ENCODE measurements at places on chromosomes 1 and 21.

DNA sequence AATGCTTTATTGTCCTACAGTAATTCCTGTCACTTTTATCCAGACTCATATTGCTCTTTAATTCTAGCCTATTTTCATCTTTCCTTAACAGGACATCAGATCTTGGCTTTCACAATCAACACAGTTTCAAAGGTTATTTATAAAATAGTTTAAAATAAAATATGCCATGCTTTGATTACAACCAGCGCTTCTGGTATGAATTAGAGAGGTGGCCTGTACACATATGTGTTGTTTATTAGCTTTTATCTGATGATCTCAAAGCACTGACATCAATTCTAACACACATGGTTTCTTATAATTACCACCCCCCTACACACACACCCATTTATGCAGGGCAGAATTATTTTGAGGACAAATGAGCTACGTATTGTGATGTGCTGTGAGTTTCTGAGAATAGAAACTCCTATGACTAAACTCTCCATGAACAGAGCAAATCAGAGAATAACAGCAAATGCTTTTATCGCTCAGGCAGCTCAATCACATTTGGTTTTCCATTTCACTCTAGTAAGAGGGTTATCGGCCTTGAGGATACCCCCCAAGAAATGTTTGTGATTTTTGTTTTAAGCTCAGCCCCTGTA is 18.0 kb downstream of the CD247 start:
- H3K36me3 ChIP-seq = peaks cover 65% of the 10 kb centered on the region
- H3K4me1 ChIP-seq = peaks cover 97% of the 10 kb centered on the region
- H3K27ac ChIP-seq = peak overlapping the region; percentile 93
- H3K4me3 ChIP-seq = peak overlapping the region; percentile 59

GRCh38 chr1:8415526-8416278 is 97.8 kb downstream of the SLC45A1 start:
- H3K27me3 ChIP-seq = no peaks in the 10 kb centered on the region
- H3K36me3 ChIP-seq = peaks cover 38% of the 10 kb centered on the region
- DNase-seq = no peak
- no peak overlapping the region for H3K4me3 ChIP-seq
- no peak overlapping the region for H3K27ac ChIP-seq

DNA sequence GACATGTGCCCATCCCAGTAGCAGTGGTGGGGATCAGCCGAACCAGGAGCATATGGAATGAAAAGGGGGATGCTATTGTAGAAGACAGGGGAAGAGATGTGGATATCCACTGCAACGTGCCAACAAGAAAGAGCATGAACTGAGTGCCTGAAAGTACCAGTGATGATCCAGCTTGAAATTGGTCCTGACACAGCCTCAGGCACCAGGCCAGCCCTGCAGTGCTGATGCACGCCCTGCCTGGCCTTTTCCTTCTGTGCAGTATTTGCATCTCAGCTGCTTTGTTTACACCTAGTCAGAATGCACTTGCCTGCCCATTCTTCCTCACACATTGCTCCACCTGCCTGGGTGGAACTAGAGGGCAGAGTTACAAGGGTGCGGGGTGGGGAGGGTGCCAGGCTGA is 50.3 kb upstream of the ARTN start:
- H3K4me3 ChIP-seq = no peak overlapping the region
- no peaks in the 10 kb centered on the region for H3K4me1 ChIP-seq
- H3K27ac ChIP-seq = no peak overlapping the region
- H3K36me3 ChIP-seq = no peaks in the 10 kb centered on the region

GRCh38 chr1:217021400-217021799 is 298.2 kb upstream of the ESRRG start:
- H3K27ac ChIP-seq = no peak overlapping the region
- no peak for DNase-seq
- no peaks in the 10 kb centered on the region for H3K27me3 ChIP-seq
- H3K4me1 ChIP-seq = no peaks in the 10 kb centered on the region
- no peaks in the 10 kb centered on the region for H3K36me3 ChIP-seq

GRCh38 chr1:56094168-56094567 is 485.2 kb downstream of the PLPP3 start:
- no peak for DNase-seq
- H3K27ac ChIP-seq = no peak overlapping the region
- H3K27me3 ChIP-seq = no peaks in the 10 kb centered on the region
- H3K4me3 ChIP-seq = no peak overlapping the region
- no peaks in the 10 kb centered on the region for H3K4me1 ChIP-seq

DNA sequence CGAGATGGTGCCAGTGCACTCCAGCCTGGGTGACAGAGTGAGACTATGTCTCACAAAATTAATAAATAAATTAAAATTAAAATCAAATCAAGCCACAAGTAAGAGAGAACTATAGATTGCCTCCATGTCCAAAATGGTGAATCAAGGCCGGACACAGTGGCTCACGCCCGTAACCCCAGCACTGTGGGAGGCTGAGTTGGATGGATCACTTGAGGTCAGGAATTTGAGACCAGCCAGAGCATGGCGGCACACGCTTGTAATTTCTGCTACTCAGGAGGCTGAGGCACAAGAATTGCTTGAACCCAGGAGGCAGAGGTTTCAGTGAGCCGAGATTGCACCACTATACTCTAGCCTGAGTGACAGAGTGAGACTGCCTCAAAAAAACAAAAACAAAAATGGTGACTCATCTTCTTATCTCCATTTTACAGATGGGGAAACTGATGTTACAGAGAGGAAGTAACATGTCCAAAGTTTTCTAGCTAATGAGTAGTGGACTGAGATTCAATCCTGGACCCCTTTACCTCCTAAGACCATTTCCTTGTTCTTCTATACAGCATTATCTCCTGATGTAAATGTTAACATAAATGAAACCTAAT is 99.0 kb upstream of the HNRNPU start:
- H3K27me3 ChIP-seq = no peaks in the 10 kb centered on the region
- no peak for DNase-seq
- H3K4me1 ChIP-seq = peaks cover 15% of the 10 kb centered on the region
- peak overlapping the region; percentile 9 for H3K4me3 ChIP-seq
- no peaks in the 10 kb centered on the region for H3K36me3 ChIP-seq

DNA sequence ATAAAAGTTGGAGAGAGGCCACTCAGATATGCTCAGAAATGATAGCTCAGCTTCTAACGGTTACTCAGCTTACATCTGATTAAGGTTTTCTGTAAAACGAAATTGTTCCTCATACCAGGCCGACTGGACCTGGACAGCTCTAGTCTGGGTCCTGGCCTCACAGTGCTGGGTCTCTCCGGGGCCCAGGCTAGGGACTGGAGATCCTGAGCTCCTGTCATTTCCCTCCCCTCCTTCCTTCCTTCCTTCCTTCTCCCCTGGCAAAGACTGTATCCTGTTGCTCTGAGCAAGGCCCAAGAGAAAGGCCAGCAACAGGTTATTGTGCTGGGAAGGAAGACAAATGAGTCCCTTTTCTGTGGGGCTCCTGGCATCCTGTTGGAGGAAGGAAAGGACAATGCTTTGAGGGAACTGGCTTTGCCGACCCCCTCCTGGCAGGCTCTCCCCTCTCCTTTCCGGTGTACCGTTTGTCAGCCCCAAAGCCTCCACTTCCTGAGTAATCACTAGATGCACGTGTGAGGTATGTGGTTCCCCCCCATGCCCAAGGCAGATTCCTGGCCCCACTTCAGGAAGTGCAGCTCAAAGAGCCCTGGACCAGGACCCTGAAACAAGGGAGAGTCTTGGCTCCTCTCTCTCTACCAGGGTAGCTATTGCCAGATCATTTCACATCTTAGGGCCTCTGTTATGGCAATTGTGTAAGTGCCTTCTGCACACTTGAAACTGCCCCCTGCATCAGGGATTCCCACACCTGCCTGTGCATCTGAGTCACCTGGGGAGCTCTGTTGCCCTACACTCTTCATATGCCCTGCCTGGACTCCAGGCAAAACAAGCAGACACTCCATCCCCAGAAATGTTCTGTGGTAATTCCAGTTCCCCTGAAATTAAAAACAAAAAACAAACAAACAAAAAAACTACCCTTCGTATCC is 212.7 kb upstream of the FGGY start:
- peaks cover 23% of the 10 kb centered on the region for H3K4me1 ChIP-seq
- DNase-seq = no peak
- H3K36me3 ChIP-seq = no peaks in the 10 kb centered on the region
- peak overlapping the region; percentile 70 for H3K27ac ChIP-seq
- no peak overlapping the region for H3K4me3 ChIP-seq

DNA sequence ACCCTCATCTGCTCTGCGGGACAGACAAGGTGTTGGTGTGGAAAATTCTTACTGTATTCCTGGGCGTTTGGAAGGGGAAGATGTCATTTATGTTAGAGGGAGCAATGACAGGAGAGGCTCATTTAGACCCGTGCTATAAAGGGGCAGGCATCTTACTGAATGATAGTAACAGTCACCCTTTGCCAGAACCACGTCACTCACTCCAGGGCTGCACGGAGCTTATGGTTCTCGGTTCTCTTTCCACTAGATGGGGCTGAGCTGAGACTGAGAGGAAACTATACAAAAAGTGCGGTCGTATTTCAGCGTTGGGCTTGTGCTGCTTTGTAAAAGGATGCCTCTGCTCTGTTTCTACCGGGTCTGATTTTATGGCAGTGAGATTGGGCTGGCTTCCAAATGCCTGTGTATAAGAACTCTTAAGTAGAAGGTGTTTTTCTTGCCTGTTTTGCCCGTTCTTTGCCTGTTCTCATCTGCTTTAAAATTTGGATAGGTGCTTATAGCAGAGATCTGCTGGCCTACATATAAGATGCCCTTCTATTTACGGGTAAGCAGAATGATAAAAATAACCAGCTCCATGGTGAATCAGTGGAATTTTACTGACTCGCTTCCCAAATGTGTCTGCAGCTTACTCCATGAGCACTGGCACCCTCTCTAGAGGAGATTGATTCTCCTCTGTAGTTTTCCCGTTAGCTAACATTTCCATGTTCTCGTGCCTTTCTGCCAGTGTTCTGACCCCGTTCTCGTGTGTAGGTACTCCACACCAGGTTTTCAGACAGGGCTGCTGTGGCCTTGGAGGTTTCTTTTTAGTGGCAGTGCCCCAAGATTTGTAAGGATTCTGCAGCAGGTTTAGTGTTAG is 55.9 kb downstream of the MRPS6 start:
- peak overlapping the region; percentile 96 for H3K27ac ChIP-seq
- peaks cover 61% of the 10 kb centered on the region for H3K36me3 ChIP-seq
- H3K4me3 ChIP-seq = peak overlapping the region; percentile 71
- H3K27me3 ChIP-seq = no peaks in the 10 kb centered on the region

DNA sequence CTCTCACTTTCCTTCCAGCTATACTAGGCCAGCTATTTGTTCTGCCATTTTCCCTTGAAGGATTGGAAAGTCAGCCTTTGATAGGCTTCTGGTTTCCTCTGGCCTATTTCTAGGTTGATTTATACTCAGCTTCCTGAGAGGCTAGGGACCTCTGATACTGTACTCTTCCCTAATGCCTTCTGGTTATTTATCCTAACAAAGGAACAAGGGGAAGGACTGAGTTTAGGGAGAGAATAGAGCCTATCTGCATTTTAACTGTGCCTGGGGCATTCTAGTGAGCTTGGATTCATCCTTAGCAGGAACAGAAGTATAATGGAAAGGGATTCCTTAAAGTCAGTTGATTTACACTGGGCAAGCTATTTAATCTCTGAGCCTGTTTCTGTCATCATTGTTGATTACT is 11.8 kb upstream of the TMEM39B start:
- H3K27ac ChIP-seq = no peak overlapping the region
- no peaks in the 10 kb centered on the region for H3K27me3 ChIP-seq
- peaks cover 2% of the 10 kb centered on the region for H3K4me1 ChIP-seq
- no peak overlapping the region for H3K4me3 ChIP-seq
- H3K36me3 ChIP-seq = peaks cover 28% of the 10 kb centered on the region
- no peak for DNase-seq

DNA sequence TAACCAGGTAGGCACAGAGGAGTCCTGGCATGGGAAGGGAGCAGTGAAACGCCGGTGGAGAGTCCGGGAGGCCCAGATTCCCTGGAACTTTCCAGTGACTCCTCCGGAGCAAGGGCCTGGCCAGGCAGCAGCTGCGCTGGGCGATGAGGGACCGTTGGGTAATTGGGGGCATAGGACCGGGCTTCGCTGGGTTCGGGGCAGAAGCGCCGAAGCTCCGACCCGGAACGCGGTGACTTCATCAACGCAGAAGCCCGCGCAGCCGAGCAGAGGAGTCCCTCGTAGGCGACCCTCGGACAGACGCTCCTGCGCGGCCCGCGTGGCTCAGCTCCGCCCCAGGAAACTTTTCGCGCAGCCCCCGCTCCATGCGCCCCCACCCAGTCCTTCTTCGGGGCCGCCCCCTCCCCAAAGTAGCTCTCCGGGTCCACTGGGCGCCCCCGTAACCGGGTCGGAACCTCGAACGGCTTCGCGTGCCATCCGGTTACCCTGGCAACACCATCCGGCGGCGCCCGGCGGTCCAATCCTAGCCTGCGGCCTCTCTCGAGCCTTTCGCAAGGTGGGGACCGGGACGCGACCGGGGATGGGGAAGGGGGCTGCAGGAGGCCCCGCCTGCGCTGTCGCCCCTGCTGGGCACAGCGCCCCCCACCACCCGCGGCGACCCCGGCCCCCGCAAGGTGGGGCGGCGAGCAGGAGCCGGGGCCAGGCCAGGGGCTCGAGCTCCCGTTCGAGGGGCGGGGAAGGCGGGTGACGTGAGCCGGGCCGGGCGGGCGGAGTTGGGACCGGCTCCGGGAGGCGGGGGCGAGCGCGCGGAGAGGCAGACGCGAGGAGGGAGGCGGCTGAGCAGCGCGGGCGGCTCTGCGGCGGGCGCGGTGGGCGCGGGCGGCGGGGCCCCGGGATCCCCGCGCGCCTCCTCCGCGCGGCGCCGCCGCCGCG is at the start of gene AJAP1:
Gene AJAP1, plus strand, starts transcription at position 814 of the 930 bp plus-strand sequence. CDS start 817 bp downstream, outside the sequence.
- peak; percentile 7 for DNase-seq
- H3K27me3 ChIP-seq = peaks cover 47% of the 10 kb centered on the region
- H3K4me1 ChIP-seq = no peaks in the 10 kb centered on the region
- no peak within 1 kb of the TSS for H3K27ac ChIP-seq

DNA sequence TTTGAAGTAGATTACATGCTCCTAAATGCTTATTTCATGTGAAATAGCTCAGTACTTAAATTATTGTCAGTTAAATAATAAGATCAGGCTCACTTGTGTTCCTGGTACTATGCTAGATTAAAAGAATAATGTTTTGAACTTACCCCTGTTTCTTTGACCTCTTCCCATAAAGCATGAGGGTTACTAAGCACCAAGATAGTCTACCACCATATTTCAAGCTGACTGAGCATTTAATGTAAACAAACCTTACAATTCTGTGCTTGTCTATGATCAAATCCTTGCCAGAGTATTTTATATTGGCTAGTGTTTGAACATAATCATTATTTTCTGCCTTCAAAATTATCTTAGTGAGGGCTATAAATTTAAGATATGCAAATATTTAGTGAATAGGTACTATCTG is 98.1 kb downstream of the LHX9 start:
- no peak overlapping the region for H3K4me3 ChIP-seq
- H3K27me3 ChIP-seq = peaks cover 3% of the 10 kb centered on the region
- no peak for DNase-seq

GRCh38 chr21:36881228-36881627 is 85.2 kb downstream of the HLCS start:
- H3K36me3 ChIP-seq = peaks cover 39% of the 10 kb centered on the region
- H3K27me3 ChIP-seq = no peaks in the 10 kb centered on the region
- no peak overlapping the region for H3K27ac ChIP-seq
- H3K4me1 ChIP-seq = no peaks in the 10 kb centered on the region

DNA sequence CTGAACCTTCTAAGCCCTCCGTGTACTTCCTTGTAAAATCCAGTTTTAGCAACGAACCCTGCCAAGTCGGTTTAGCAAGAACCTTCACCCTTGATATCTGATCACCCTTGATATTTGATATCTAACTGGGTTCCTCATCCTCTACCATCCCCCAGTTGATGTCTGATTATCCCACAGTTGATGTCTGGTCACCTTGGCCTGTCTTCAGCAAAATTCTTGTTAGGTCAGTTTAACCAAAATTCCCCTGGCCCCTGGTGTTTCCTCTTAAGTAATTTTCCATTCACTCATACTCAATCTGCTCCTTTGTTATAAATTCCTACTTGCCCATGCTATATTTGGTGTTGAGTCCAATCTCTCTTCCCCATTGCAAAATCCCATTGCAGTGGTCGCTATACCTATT is 114.5 kb upstream of the ZNHIT6 start:
- no peak overlapping the region for H3K4me3 ChIP-seq
- H3K27ac ChIP-seq = no peak overlapping the region
- H3K4me1 ChIP-seq = no peaks in the 10 kb centered on the region
- H3K27me3 ChIP-seq = no peaks in the 10 kb centered on the region
- DNase-seq = no peak
- no peaks in the 10 kb centered on the region for H3K36me3 ChIP-seq

All from activated naive CD8-positive, alpha-beta T cell treated with anti-CD3 and anti-CD28 coated beads, Interleukin-2, amount 50 U/mL, for 24 hours (primary cell).